NCI-H1092 (cell line): ENCODE measurements at places on chromosomes 1 and 21.

GRCh38 chr21:42171091-42172053 is 47.6 kb upstream of the ABCG1 start:
- no peak for DNase-seq

DNA sequence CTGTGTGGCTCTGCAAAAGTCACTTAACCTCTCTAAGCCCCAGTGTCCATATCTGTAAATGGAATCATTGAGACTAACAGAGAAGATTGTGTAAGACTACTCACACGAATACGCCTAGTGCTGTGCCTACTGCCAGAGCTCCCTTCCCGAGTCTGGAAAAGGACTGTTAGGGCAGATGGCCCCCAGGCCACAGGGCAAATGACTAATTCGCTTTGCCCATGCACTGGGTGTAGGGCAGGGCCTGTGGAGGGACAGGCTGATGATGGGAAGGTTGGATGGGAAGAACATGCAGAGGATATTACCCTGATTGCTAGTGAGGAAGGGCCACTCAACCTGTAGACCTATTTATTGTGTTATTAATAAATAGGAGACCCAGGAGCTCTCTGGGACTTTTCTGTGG is 4.2 kb upstream of the GPR61 start:
- no peak for DNase-seq

- DNase-seq: no peak
Observed at GRCh38 chr1:11142618-11143391, 43.1 kb upstream of the EXOSC10 start.

GRCh38 chr1:22383526-22384294 is 67.9 kb upstream of the ZBTB40 start:
- no peak for DNase-seq

DNA sequence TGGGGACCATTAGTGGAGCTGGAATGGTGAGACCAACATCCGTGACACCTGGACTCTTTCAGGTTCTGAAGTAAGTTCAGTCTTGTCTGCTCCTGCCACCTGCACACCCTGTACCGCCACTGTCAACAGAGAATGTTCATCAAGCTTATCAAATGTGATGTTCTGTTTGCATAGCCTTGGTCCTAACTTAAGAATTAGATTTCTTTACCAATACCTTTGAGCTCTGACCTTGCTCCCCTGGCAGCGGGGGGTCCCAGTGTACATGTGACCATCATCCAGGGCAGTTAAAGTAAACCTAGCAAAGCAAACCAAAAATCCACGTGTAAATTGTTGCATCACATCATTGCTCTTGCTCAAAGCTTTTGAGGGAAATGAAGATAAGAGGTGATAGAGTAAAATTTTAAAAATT is 14.5 kb downstream of the SLC25A33 start:
- no peak for DNase-seq

DNA sequence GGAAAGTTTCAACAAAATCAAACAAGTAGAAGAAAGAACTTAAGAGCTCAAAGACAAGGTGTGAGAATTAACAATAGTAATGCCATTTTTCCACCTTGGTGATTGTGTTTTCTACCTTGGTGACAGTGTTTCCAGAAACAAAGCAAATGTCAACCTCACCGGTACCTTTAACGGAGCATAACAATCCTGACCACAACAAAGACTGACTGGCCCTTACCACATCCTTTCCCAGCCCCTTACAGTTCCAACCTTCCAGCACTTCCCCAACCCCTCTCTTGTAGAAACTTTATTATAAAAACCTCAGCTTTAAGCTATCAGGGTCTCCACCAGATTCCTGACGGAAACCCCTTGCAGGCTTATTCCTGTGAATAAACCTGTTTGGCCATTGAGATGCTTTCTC is 16.7 kb downstream of the STYXL2 start:
- DNase-seq: no peak

DNA sequence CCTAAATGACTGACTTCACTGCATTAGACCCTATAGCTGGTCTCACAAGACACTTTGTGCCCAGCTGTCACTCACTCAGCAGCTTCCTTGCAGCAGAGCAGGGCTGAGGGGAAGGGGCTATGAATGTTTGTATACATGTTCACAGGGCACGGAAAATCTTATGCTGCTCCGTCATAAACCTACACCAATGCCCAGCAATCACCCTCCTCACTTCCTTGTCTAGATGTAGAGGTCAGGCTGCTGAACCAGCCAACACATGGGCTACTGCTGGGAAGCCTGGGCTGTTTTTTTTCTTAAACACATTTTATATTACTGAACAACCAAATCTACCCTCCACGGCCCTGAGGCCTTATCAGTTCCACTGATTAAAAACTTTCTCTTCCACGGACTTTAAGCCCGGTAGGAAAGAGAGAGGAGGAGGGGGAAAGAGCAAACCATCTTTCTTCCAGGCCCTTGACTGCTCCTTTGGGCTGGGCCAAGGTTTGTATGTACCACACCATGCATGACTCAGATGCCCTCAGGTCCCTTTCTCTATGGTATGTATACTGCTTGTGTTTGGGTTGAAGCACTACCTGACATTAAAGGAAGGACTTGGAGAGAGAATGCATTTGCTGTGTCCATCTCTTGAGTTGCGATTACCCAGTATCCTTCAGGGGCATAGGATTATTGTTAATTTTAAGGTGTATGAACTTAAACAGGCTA is 12.7 kb downstream of the MTFR1L start:
- no peak for DNase-seq

- DNase-seq: no peak
Observed at GRCh38 chr1:86365896-86366295, 30.2 kb downstream of the ODF2L start.

- DNase-seq: no peak
Observed at GRCh38 chr1:31470794-31471315, 57.8 kb downstream of the SERINC2 start.

- DNase-seq: no peak
Observed at GRCh38 chr1:51312718-51313117, 17.6 kb downstream of the TTC39A start.

- DNase-seq: no peak
Observed at GRCh38 chr1:201394591-201394990, 4.5 kb downstream of the LAD1 start.

GRCh38 chr1:86061551-86061990 is 95.0 kb downstream of the COL24A1 start:
- no peak for DNase-seq

DNA sequence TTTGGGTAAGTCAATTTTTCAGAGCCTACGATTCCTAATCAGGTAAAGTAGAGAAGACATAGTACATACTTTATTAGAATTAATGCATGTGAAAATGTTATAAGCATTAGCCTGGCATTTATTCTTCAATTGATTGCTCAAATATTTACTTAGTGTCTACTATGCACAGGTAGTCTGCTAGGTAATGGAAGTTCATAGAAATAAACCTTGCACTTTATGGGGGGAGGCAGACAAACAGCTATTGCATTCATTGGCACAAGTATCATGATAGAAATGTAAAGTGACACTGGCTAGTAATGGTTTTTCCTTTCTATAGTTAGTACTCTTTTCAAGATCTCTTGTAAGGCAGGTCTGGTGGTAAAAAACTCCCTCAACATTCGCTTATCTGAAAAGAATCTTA is 44.9 kb downstream of the ZNHIT6 start:
- DNase-seq: no peak

GRCh38 chr1:208154040-208154439 is 90.1 kb downstream of the PLXNA2 start:
- peak; percentile 89 for DNase-seq

GRCh38 chr21:16034446-16035190 is 304.8 kb downstream of the USP25 start:
- DNase-seq: no peak

GRCh38 chr1:52237430-52237829 is 95.5 kb downstream of the ZFYVE9 start:
- DNase-seq: no peak

DNA sequence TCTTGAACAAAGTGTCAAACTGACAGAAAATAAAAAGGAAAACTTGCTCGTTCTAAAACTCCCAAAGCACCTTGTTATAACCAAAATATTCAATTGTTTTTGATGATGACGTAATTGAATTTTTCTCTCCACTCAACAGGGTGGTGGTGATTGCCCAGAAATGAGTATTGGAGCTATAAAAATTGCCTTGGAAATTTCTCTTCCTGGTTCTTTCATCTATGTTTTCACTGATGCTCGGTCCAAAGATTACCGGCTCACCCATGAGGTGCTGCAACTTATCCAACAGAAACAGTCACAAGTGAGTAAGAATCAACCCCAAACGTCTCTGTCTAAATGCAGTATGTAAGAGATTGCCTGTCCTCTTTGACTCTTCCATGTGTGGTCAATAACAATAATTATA is 130.1 kb downstream of the HMCN1 start:
- no peak for DNase-seq

- no peak for DNase-seq
Observed at GRCh38 chr1:5590717-5591116, 401.5 kb downstream of the NPHP4 start.

- no peak for DNase-seq
Observed at GRCh38 chr1:245751726-245752470, 597.1 kb downstream of the KIF26B start.

GRCh38 chr1:29820401-29820800 is 584.1 kb downstream of the PTPRU start:
- DNase-seq: no peak

DNA sequence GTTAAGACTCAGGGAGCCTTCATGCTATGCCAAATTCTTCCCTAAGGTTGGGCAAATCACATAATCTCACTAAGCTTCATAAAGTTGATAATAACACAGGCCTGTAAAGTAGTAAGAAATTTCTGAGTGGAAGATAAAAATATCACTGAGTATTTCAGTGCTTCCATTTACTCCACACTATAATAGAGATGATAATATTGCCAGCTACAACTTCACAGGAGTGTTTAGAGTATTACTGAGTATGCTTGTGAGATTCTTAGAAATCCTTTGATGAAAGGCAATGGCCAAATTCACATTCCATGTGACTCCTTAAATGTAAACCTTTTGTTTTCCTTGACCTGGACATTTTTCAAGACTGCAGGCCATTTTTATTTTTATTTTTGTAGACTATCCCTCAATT is 10.4 kb downstream of the ITGB3BP start:
- DNase-seq: no peak

GRCh38 chr1:116986421-116987255 is 14.9 kb upstream of the CD101 start:
- DNase-seq: no peak

GRCh38 chr1:224217655-224218623 is 34.9 kb downstream of the DEGS1 start:
- DNase-seq: no peak

DNA sequence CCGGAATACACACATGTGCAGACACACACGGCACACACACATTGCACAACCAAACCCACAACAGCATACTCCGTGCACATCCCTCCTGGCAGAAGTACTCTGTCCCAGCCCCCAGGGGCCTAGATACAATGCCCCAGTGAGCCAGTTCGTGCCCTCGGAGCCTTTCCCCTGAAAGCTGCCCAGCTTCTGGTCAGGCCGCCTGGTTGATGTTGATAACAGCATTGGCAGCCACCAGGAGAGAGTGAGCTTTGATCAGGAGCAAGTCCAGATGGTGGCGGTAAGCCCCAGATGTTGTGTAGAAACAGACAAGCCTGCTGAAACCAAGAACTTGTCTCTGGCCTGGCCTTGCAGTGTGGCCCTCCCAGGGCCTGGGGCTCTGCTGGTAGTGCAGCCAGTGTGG is 109.1 kb downstream of the GRIK3 start:
- DNase-seq: no peak

GRCh38 chr1:42996384-42996970 is 37.8 kb upstream of the SLC2A1 start:
- no peak for DNase-seq

DNA sequence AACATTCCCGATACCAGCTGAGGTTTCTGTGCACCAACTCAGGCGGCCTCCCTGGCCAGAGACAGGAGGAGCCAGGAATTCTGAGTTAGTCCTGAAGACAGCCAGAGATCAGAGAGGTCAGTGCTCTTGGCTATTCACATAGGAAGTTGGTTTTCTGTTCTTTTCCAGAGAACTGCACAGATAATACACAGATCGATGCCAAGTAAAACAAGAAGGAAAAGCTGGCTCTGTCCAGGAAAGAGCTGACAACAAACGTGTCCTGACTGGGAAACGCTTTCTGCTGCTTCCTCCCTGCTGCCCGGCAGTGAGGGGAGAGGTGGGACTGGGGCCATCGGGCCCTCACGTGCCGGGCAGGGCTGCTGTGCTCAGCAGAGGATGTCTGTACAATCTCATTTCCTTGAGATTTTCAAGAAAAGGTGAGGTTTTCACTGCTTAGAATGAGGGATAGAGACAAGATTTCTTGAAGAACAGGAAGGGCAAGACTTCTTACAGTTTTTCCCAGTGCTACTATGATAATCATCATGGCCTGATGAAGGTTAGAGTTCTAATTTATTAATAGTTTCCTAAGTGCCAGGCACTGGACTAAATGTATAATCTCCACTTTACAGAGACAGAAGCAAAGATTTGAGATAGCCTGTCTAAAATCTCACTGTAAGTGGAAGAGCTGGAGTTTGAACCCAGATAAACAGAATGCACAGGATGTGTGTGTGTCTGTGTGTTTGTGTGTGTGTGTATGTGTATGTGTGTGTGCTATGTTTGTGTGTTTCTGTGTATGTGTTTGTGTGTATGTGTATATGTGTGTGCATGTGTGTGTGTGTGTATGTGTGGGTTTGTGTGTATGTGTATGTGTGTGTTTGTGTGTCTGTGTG is 211.0 kb upstream of the RAB4A start:
- no peak for DNase-seq

DNA sequence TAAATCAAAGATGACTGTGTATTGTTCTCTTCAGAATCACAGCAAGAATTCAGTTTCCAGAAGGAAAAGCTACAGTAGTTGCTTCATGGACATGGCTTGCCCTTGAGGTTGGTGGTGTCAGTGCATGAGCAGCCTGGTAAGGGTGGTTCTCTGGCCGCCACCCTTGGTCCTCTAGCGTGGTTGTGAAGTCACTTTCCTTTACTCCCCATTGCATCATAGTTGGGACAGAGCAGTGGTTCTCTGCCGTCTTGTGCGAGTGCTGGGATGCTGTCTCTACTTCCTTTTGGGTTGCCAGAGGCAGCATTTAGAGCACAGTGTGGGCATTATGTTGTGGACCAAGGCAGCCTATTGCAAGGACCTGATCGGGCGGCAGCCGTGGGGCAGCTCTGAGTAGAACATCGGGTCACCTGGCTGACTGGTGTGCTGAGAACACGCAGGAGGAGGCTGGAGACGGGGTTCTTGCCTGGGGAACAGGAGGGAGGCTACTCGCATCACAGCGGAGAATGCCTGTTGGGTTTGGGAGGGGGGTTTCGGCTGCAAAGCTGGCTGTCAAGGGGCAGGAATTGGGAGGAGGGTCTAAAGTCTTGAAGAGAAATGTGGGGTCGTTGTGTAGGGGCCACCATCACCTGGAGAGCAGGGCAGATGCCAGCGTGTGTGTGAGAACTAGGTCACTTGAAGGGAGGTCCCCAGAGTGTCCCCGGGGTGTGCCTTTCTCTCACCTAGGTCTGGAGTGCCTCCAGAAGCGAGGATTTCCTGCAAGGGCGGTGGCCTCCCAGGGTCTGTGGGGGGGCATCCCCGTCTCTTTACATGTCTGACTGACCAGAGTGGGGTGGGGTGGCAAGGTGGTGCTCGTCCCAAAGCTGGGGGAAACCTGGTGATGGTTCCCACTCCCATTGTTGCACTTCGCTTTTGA is 6.3 kb downstream of the ARF1 start:
- no peak for DNase-seq
